ENCODE measurements at places on chromosomes 6 and 20.

- no peak for DNase-seq
Measured at GRCh38 chr6:132021552-132022375, 70.6 kb upstream of the CCN2 start.

GRCh38 chr6:137647762-137648447, 153.7 kb upstream of the OLIG3 start:
- DNase-seq = no peak

DNA sequence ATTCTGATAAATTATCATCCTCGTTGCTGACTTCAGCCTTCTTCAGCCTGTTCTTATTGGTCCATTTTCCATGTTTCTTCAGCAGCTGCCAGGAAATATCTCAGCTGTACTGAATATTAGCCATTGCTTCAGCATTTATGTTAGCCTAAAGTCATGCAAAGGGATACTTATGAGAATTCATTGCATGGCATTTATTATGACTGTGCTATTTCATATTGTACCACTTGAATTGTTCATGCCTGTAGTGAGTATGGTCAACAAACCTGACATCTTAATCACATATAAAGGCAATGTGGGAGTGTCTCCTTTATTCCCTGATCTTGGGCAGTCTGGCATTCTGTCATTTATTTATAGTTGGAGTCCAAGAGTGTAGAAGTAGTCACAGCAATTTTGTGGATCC, 193.4 kb upstream of the SLC35B3 start:
- DNase-seq = no peak

DNA sequence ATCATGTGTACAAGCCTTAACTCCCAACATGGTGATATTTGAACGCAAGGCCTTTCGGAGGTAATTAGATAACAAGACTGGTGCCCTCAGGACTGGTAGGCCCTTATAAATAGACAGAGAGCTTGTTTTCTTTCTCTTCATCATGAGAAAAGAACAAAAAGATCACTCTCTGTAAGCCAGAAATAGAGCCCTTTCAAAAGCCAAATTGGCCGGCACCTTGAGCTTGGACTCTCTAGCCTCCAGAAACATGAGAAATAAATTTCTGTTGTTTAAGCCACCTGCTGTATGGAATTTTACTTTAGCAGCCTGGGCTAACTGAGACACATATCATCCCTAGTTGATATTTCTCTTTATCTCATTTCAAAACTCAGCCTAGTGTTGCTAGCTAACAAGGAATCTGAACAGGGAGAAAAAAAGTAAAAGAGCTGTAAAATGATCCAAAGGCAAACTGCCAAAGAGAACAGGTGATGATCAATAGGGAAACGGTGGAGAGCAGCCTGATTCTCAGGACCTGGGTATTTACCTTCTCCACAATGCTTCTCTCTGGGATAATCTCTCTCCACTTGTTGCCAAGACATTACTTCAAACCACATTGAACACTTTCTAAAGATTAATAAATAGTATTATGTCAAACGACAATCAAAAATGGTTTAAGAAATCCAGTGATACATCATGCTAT, 6.1 kb downstream of the COL21A1 start:
- no peak for DNase-seq

DNA sequence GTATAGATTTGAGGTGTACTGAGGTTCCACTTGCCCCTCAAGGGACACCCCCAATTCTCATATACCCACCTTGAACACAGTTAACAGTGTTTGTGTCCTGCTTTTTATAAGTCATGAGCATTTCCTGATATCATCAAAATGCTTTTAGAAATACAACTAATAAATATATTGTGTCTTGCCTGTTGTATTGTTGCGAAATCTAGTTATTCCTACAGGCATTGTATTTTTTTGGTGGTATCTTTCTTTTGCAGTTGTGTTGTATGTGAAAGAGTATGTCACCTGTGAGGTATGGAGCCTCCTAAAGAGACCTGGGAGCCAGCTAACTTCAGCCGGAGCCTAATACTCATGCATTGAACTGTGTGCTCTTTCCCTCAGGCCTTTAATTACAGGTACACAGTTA, 40.7 kb downstream of the CDYL start:
- no peak for DNase-seq

- no peak for DNase-seq
Measured at GRCh38 chr6:27836141-27836782, 75.9 kb downstream of the OR2B2 start.

- no peak for DNase-seq
Measured at GRCh38 chr20:37968841-37969401, 64.3 kb downstream of the TTI1 start.

DNA sequence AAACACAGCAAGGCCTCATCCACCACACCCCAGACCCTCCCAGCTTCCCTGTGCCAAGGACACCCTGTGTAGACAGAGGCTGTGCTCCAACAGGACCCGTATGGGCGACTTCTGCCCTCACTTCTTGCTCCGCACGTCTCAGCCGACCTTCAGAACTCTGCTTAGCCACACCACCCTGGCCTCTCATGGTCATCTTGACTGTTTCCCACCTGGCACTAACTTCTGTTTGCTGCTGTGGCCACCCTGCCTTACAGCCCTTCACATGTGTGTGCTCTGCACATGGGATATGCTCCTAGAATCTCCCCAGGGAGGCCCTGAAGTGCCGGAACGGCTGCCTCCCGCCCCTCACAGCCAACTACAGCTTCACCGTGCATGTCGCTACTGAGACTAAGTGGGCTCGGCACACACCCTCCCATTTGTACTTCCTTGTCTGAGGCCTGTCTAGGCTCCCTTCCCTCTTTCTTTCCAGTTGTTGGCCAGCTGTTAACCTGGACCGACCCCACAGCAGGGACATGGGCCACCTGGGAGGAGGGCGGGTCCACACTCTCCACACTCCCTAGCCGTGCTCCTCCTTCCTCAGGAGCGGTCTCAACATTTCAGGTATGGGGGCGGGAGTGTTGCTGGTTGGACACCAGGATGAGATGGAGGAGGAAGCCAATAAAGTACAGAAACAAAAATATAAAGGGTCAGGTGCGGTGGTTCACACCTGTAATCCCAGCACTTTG, 69.6 kb downstream of the PYGB start:
- no peak for DNase-seq

DNA sequence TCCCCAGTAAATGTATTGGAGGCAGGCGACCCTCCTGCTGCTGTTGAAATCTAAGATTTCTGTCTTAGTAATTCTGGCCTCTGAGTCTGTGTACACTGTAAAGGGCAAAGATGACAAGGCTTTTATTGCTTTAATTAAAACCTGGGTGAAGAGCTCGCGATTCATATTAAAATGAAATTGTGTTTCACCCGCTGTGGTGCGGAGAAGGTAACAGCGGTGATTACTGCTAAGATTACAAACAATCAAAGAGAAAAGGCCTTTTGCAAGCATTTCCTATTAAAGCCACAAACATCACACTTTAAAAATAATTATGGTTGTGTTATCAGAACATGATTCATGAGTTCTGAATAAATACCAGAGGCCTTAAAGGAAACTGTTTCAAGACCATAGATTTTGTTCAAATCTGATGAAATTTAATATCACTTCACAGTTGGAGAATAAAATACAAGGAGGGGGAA, 69.3 kb downstream of the TOX2 start:
- no peak for DNase-seq

GRCh38 chr20:50837532-50838321, 42.9 kb downstream of the BCAS4 start:
- DNase-seq = no peak
